ENCODE measurements at places on chromosomes 4 and X.

DNA sequence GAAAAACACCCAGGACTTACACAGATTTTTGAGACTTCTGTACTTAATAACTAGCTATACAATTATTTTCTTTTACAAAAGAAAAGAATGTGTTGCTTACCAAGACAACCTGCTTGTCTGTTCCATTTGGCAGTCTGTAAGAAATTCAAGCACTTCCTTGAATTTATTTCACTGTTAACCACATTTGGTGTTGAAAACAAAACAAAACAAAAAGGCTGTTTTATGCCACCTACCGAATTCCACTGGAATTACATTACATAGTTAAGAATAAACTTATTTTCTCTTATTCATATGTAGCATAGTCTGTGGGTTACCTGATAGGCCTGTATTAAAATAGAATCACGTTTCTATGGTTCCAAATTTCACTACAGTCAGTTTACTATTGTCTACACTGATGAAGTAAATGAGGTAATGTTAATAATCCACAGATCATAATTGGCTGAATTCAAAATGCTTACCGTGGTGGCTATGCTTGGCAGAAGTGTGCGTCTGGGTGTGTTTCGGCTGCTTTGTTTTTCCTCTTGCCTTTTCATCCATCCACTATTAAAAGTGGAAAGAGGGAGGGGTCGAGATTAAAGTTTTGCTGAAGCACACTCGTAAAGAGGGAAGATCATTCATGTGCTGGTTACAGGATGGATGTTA is at the start of gene TLR1:
TSS of gene TLR1 (minus strand) at position 138 of the 642 bp plus-strand sequence. CDS start 5,960 bp downstream, outside the sequence.
- DNase-seq = no peak

- peak; percentile 60 for DNase-seq
Measured at GRCh38 chr4:119040694-119041185, 94.9 kb upstream of the MYOZ2 start.

GRCh38 chr4:160848901-160849760 is 1314.7 kb downstream of the FSTL5 start:
- DNase-seq = no peak

DNA sequence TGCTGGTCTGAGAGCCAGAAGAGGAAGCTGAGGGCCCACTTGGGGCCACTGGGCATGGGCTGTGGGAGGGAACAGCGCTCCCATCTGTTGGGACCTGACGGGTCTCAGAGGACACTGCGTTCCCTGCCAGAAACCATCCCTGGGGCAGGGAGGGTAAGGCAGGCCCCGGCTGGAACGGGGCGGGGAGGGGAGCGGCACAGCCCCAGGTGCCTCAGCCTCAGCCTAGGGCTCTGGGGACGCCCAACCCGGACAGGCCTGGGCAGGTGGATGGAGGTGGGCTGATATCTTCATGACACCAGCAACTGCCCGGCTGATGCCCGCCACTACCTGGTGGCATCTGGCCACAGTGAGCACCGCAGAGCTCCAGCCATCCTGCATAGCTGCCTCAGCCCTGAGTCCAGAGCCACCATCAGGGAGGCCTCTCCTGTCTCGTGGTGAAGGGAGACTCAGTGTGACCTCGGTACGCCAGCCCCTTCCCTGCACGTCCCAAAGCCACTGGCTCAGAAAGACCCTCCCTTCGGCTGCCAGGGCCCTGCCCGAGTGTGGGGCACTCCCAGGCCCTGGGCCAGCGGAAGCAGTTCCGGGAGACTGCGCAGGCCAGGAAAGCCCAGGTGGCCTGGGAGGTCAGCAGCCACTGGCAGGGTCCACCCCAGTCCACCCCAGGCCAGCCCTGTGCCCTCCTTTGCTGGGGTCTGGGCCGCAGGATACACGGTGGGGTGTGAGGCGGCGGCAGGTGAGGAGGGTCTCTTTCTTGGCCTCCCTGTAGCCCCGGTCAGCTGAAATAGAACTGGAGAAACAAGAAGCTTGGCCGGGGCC is 34.6 kb upstream of the FGFR3 start:
- no peak for DNase-seq

DNA sequence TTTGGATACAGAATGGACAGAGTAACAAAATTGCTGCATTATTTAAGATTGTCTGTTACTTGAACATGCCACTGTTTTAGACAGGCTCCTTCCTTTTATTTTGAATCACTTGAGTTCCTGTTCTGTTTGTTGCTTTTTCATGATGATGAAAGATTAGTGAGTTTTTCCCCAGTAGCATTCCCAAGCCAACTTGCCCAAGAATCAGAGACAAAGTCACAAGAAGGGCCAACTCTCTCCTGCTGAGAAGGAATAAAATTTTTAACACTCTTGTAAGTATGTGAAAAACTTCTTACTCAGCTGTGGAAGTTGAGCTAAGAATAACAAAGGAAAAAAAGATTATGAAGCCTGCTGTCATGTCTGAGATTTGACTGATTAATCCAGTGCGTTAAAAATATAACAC is 104.2 kb downstream of the KLHL8 start:
- DNase-seq = no peak

DNA sequence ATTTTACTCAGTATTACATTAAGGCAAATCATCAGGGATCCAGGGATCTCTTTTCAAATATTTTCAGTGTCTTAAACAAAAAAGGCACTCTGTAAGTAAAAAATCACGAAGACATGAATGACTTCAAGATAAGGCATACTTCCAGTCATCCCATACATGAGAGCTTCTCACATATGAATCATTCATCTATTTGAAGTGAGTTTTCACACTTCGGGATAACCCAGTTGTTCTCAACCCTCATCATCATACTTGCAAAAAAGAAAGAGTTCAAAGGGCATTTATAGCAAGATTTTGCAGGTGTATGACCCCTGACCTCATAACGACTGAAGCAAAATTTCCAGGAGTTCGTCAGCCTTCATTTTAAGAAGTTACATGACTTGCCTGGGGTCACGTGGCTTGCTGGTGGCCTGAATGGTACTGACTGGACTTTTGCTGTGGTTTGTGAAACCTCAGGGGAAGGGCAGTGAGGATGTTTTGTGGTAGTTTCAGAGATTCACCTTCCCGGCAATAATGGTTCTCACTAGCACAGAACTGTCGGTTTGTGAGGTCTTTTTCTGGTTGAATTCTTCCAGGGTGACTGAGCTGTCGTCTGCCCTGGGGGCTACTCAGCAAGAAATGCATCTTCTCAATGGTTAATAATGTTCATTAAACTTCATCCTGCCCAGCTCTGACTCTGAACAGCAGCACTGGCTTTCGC is 115.8 kb upstream of the SHISA3 start:
- no peak for DNase-seq

DNA sequence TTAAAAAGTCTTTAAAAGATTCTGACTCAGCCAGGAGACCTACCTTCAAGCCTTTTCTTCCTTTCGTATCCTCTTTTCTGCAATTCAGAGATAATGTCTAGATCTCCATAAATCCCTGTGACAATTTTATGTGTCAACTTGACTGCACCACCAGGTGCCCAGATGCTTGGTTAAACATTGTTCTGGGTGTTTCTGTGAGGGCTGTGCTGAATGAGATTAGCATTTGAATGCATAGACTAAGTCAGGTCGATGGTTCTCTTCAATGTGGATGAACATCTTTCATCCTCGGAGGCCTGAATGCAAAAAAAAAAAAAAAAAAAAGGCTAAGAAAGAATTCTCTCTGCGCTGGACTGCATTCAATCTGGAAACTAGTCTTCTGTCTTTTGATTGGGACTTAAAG is 1082.7 kb downstream of the NLGN4X start:
- no peak for DNase-seq

DNA sequence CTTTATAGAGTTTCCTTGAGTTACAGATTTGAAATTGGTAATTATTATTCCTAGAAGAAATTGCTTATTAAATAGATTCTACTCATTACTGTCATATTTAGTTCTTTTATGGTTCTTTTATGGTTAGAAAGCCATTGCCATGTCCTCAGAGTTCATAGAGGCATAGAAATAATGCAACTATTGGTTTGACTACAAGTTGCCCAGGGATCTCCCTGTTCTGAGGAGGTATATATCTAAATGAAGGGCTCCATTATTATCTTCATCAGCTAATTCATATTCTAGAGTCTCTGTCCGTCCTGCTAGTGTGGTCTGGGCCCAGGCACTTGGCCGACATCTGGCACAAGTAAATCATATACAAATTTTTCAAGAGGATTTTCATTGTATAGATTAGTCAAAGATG is 535.7 kb downstream of the PPP4R3C start:
- DNase-seq = no peak

DNA sequence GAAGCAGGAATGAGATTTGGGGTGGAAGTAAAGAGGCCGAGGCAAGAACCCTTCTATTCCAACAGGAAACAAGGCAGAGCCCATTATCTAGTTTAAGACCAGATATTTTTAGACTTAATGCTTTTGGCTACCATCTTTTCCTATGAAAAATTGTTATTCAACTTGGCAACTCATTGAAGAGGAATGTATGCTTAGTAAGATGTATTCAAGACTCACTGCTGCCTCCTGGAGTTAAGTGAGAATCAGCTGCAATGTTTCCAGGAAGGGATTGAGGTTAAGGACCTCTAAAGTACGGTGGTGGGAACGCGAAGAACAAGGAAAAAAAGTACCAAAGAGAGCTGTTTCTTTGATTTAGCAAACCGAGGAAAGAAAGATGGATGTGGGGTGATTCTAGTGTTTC is 89.1 kb downstream of the RAPGEF2 start:
- peak; percentile 45 for DNase-seq

GRCh38 chr4:121720109-121720508 is 23.3 kb upstream of the ANXA5 start:
- no peak for DNase-seq

DNA sequence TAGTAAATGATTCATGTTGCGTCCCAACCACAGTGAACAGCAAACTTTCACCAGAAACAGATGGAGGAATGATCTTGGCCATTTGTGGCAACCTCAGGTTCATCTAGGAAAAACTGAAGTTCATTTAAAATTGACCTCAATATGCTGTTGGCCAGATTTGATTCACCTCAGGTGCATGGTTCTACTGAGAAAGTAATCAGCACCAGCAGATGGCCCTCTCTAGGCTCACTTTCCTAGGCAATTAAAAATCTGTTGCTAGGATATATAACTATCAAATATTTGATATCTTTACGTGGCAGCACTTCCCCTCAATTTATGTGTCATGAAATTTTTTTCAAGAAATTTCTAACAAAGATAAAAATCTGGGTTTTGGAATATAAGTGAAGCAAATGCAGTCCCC is 344.7 kb downstream of the GALNTL6 start:
- no peak for DNase-seq

- peak; percentile 68 for DNase-seq
Measured at GRCh38 chrX:53317365-53318069, 36.1 kb upstream of the IQSEC2 start.

GRCh38 chr4:41678086-41678816 is 70.3 kb downstream of the PHOX2B start:
- no peak for DNase-seq

- DNase-seq = no peak
Measured at GRCh38 chr4:169054879-169055278, 44.8 kb upstream of the CBR4 start.

GRCh38 chrX:68834371-68835103 is 5.7 kb downstream of the EFNB1 start:
- DNase-seq = peak; percentile 4

DNA sequence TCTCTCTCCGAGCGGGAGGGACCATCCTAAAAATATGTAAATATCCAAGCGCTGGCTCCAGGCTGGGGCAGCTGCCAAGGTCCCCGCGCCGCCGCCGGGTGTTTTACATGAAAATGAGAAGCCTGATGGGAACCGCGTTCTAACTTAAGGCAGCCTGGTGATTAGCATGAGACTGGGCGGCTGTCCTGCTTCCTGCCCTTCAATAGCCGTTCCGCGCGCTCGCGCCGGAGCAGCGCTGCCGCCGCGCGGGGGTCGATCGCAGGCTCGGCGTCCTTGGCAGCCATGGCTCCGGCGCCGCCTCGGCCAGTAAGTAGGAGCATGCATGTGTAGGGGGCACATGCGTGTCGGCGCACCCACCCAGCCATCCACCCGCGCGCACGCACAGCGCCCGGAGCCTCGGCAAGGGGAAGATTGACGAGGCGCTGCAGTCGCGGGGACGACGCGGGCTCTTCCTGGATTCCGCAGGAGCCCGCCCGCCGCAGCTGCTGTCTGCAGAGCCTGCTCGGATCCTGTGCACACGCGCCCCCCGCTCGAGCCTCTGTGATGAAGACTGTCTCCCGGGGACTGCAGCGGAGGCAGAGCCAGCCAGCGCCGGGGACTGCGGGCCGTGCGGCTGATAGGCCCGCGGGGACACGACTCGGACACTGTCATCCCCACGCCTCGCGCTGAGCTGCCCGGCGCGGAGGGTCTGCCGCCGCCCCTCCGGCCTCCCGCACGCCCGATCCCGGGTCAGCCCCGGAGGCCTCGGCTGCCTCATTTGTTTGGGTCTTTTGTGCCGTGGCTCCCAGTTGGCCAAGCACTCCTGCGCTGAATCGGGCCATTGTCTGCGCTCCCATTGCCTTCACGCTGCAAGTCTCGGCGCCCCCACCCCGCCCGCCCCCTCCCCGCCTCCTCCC is 734 bp downstream of the STOX2 start:
- peak; percentile 95 for DNase-seq

DNA sequence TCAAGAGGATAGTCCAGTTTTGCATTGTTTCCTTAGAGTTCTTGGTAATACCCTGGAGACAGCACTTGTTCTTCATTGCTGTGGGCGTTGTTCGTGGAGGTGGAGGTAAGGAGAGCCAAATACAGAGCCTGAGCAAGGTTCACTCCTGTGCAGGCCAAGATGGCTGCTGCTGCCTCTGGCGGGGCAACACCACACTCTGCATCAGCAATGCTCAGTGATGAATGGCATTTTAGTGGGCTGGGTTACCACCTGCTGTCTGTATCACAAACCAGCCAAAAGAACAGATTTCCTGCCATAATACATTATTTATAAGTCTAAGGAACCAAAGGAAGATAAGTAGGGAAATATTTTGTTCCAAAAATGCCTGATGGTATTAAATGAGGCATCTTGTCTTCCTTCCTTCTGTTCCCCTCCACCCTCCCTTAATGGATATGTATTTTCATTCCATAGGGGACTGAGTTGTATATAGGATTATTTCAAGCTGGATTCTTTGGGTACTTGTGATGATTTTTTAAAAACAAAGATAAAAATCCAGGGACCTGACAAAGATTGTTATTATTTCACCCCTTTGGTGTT is 61.6 kb upstream of the LIMCH1 start:
- no peak for DNase-seq

DNA sequence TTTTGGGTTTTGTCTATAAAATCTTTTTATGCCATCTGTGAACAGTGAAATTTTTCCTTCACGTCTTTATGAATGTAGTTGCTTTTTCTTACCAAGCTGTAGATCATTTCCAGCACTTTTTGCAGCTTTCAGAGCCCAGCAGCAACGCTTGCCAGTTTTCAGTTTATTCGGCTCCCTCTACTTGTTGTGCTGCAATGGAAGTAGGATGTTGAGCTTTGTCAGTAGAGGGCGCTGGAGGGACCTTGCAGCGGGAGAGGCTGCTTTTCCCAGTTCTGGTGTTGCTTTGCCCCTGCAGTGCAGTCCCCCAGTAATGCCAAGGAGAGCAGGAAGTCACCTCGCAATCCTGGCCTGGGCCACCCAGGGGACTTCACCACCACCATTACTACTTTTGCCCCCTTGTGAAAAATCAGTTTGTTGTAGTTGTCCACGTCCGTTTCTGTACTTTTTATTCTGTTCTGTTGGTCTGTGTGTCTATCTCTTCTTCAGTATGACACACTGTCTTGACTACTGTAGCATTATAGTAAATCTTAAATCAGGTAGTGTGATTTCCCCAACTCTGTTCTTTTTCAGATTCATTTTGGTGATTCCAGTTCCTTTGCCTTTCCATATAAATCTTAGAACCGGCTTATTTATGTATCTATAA is 21.8 kb downstream of the CMC4 start:
- DNase-seq = peak; percentile 74

All from H9 (cell line).